ENCODE measurements at places on chromosomes 6 and 20. TPM values are rescaled to one million over a fixed set of nuclear protein-coding genes. Genes with fewer than 3 reads are reported as not detected.

FAM217B gene
- total RNA-seq = 38.3 TPM

ISM1 gene
- 0.97 TPM for total RNA-seq

CST7 gene
- total RNA-seq = 0.28 TPM

EPHA7 gene
- 2.6 TPM for total RNA-seq

HEY2 gene
- total RNA-seq = 46.1 TPM

ESR1 gene
- total RNA-seq = 1.2 TPM

MPIG6B gene
- total RNA-seq = 0.23 TPM

STMND1 gene
- not detected for total RNA-seq

C2 gene
- 4.4 TPM for total RNA-seq

FAM83D gene
- 2.8 TPM for total RNA-seq

CD93 gene
- 35.0 TPM for total RNA-seq

HS3ST5 gene
- total RNA-seq = not detected

TMEM244 gene
- total RNA-seq = not detected

SMLR1 gene
- not detected for total RNA-seq

PERP gene
- 46.8 TPM for total RNA-seq

HLA-DQB1 gene
- 6.2 TPM for total RNA-seq

SMIM13 gene
- 12.1 TPM for total RNA-seq

OSTM1 gene
- total RNA-seq = 34.9 TPM

TGIF2 gene
- 5.8 TPM for total RNA-seq

CST2 gene
- total RNA-seq = not detected

SLC22A1 gene
- total RNA-seq = 1.4 TPM

RSPO4 gene
- total RNA-seq = not detected

CEP250 gene
- 10.8 TPM for total RNA-seq

APCDD1L gene
- 0.08 TPM for total RNA-seq

LY86 gene
- total RNA-seq = 1.3 TPM

LKAAEAR1 gene
- not detected for total RNA-seq

BCAS4 gene
- total RNA-seq = 1.3 TPM

DDO gene
- total RNA-seq = 17.8 TPM

RAET1E gene
- total RNA-seq = 0.29 TPM

HRH3 gene
- not detected for total RNA-seq

CTCFL gene
- total RNA-seq = not detected

Data from heart right ventricle (tissue), 16 donors.